ENCODE measurements at places on chromosomes 11 and 22.

DNA sequence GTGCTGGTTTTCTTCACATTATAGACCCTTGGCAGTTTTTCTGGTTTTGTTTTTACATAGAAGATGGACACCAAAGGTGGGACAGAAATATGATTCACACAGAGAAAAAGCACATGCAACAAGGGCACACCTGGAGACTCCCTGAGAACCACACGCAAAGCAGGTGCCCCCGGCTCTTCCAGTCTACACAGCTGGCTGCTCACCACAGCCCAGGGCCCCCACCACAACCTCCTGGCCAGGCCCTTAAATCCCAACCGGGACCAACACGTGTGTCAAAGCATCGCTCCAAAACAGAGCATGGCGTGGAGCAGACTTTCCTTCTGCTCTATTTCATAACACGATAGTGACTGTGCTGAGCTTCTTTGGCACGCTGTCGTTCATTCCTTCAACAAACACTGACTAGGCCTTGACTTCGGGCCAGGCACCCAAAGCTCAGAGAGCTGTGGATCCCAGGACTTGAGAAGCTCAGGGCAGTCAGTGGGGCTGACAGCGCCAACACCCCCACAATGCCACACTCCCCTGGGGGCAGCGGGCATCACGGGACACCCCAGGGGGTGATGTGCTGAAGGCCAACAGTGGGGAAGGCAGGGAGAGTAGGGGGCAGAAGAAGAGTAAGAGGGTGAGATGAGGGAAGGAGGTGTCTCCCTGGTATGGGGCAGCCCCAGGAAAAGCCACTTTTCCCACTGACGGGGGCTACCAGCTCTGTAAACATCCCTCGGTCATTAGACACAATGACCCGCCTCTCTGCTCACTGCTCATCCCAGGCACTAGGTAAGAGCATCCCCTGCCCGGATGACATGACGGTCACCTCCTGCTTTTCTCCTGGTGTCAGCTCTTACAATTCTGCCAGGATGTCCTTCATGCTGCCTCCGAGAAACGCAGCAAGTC lies 26.0 kb downstream of the CELSR1 start:
- DNase-seq: no peak

GRCh38 chr11:832529-833113 lies at the start of gene CD151:
Gene CD151, plus strand, starts transcription at chr11:832952. Its CDS starts 3,118 bp downstream, at chr11:836070.
- DNase-seq: peak; percentile 34

DNA sequence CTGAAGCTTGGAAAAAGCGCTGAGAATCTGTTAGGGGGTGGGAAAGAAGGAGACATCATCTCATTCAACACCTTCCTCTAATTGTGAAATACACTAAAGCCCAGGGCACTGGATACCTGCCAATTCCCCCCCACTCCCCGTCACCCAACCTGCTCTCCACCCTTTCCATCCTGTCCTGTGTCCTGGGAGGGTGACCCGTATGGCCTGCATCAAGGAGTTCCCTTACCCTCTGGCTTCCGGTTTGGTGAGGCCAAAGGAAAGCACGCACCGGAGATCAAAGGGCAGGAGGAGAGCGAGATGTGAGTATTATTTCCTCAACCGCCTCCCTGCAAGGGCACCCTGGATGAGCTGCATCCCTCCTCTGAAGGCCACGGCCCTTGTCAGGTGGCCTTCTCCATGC lies 65.0 kb upstream of the PTPRJ start:
- peak; percentile 54 for DNase-seq

DNA sequence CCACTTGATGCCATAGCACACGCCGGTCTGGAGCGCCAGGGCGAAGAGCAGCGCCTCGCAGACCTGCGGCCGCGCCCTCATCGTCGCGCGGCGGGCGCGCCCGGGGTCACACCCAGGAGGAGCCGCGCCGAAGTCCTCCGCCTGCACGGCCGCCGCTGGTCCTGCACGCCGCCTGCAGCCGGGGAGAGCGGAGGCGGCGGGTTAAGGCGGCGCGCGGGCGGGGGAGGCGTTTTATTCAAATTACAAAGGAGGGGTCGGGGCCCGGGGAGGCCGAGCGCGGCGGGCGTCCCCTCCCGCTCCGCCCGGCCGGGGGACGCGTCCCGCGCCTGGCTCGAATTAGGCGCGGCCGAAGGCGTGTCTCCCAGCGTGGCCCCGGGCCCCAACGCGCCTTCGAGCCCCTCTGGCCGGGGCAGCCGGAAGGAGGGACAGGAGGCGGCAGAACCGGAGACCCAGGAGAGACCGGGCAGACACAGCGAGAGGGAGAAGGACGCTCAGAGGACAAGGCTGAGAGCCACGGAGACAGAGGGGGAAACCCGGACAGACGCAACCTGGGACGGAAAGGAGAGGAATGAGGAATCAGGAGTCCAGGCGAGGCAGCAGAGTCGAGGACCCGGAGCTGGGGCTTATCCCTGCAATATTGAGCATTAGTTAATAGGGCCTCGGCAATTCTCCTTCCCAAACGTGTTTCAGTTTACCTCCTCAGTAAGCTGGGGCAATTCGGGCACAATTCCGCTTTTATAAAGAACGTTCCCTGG lies at the start of gene WNT11:
TSS of gene WNT11 (minus strand) at position 176 of the 755 bp plus-strand sequence. CDS start at position 81, 95 bp downstream.
- DNase-seq: peak; percentile 14

GRCh38 chr11:66862559-66863037 lies 5.7 kb downstream of the LRFN4 start:
- DNase-seq: no peak

DNA sequence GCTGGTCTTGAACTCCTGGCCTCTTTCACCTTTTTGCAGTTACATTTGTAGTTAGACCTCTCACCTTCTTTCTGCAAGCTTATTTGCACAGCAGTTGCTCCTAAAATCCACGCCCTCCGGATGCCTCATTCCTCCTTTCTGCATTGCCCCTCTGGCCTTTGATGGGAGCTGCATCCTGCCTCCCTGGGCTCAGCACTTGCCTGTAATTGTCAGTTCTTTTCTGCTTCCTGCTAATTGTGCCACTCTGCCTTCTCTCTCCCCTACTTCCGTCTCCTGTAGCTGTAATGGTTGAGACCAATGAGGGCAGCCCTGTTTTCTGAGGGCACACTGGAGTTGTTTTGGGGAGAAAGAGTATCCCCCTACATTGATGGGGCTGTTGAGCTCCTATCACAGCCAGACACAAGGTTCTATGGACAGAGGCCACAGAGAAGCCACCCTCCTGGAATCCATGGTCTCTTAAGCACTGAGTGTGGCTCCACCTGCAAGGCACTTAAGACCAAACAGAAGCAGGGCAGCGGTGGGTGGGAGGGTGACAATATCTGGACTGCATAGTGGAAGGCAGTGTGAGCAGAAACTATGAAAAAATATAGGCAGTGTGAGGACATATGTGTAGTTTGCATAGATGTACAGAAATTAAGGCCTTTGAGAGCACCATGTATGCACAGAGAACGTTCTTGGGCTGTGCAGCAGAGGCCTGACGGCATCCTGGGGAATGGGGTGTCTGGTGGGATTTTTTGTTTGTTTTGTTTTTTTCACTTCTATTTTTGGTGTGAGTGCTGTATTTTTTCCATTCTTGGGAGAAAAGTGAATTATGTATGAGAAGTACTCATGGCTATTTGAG lies 30.5 kb downstream of the YDJC start:
- no peak for DNase-seq

DNA sequence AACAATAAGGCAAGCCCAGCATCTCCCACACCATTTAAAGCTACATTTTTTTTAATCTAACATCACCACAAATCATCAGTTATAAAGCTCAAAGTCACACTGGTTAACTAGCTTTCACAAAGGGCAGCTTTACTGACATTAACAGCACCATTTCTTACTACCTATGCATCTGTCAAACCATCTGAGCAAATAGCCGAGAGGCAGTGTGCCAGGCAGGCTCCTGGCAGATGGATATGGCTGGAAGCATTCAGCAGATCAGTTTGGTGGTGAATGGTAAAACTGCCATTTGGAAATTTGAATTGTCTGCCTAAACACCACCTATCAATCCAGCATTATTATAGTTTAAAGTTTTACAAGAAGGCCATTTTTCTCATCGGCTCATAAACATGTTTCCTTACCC lies 131.2 kb downstream of the TTC28 start:
- no peak for DNase-seq

DNA sequence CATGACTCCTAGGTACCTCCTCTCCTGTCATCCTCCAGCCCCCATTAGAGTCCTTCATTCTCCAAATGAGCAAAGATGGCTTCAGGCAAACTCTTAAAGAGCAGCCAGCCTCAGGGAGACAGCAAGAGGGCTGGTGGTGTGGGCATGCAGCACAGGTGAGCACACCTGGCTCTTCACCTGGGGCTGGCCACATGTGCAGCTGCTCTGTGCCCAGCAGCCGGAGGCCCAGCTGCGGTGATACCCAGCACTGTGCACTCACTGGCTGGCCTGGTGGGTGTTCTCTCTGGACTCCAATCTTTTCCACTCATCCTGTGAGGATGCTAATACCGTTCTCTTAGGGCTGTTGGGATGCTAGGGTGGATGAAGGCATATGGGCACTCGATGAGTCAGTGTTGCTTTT lies 106.1 kb upstream of the PARVA start:
- DNase-seq: no peak

- DNase-seq: no peak
These were observed 20.9 kb downstream of the PRG3 start for GRCh38 chr11:57359896-57360690.

- DNase-seq: no peak
These were observed 14.0 kb downstream of the RGL4 start for GRCh38 chr22:23704829-23705228.

- DNase-seq: no peak
These were observed 1.9 kb downstream of the FBXO7 start for GRCh38 chr22:32476281-32477195.
